ENCODE measurements at places on chromosomes 6 and 20. TPM values are rescaled to one million over a fixed set of nuclear protein-coding genes. Genes with fewer than 3 reads are reported as not detected.
A peak's percentile ranks its signal among the peaks of the same experiment; 100 is the strongest.

GRCh38 chr6:14559746-14560536 lies 442.4 kb downstream of the CD83 start:
- no peak for DNase-seq

- no peak for DNase-seq
Measured at GRCh38 chr6:95802978-95803377, 212.8 kb upstream of the FUT9 start.

DNA sequence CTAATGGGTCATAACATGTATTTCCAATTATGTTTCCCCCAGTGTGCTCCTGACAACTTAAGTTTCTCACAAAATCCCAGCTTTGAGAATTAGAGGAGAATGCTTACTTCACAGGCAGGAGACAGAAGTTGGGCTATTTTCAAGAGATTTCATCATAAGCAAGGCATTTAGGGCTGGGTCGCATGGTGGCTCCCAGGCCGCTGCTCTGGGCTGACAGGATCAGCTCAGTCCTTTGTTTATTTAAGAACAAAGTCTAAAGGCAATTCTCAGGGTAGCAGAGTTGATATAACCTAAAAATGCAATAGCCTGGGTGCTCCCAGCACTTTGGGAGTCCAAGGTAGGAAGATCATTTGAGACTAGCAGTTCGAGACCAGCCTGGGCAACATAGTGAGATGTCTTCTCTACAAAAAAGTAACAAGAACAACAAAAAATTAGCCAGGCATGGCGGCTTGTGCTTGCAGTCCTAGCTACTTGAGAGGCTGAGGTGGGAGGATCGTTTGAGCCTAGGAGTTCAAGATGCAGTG lies 10.9 kb downstream of the FOXQ1 start:
- DNase-seq, result no peak

- DNase-seq, result peak; percentile 37
Measured at GRCh38 chr6:106512048-106512967, 117.0 kb downstream of the RTN4IP1 start.

DNA sequence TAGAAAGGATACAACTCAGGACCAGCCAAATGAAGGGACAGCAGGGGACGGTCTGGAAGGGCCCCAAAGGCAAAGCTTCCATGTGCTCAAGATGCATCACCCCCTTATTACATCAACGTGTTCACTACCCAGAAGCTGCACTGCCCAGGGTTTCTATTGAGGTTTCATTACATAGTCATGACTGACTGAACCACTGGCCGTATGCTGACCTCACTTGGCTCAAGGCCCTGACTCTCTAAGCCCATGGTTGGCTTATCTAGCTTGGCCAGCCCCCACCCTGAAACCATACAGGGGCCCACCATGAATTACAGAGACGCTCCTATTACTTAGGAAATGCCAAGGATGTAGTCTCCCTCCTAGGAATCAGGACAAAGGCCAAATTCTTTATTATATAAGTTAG lies 179.4 kb downstream of the FOXC1 start:
- no peak for DNase-seq

DNA sequence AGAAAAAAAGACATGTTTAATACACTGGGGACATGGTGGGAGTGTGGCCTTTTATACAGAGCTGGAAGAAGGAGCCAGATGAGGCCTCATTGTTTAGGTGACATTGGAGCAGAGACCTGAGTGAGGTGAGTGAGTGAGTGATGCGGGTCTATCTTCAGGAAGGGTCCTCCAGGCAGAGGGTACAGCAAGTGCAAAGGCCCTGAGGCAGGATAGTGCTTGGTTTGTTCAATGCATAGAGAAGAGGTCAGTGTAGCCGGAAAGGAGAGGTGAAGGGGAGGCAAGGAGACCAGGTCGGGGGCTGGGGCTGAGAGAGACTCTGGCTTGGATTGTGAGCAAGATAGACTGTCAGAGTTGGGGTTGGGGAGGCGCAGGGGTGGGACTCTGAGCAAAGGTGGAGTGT lies 23.6 kb downstream of the KCNG1 start:
- no peak for DNase-seq

DNA sequence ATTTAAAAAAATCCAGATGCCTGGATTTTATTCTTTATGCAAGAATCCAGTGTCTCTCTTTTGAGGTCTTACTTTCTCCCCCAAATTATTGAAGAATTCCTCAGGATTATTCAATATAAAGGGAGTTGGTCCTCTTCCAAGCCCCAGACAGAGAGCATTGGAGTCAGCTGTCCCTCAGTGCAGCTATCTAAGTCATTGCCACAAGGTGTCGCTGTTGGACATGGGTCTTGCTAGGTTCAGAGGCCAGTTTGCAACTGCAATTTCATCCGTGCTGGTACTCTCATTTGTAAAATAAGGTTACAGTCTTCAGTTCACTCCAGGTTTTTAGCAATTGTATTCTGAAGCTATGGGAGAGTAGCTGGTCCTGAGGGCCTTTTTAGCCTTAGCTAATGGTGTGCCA lies 27.8 kb downstream of the CCN2 start:
- DNase-seq, result peak; percentile 46

SIRPA gene
- polyA plus RNA-seq, result 24.3 TPM

Data from left kidney (tissue), 8 donors.